Vein endothelial cell (primary cell): ENCODE measurements at places on chromosomes 7 and 10. TPM values are rescaled to one million over a fixed set of nuclear protein-coding genes. Genes with fewer than 3 reads are reported as not detected.

Gene PTPN20
- 0.19 and 0.33 TPM in 2 replicates for total RNA-seq

Gene HOXA9
- total RNA-seq: 10.8 and 18.2 TPM in 2 replicates

Gene C7orf33
- total RNA-seq: not detected in 2 replicates

Gene ZNF248
- 5.4 and 6.5 TPM in 2 replicates for total RNA-seq

Gene TMEM130
- not detected in 2 replicates for total RNA-seq

Gene AS3MT
- 0.10 and 0.98 TPM in 2 replicates for total RNA-seq

Gene PRPF18
- total RNA-seq: 25.8 and 31.8 TPM in 2 replicates
